Umbilical cord (tissue), 2 donors: ENCODE measurements at places on chromosomes 4 and X.
A peak's percentile ranks its signal among the peaks of the same experiment; 100 is the strongest.

DNA sequence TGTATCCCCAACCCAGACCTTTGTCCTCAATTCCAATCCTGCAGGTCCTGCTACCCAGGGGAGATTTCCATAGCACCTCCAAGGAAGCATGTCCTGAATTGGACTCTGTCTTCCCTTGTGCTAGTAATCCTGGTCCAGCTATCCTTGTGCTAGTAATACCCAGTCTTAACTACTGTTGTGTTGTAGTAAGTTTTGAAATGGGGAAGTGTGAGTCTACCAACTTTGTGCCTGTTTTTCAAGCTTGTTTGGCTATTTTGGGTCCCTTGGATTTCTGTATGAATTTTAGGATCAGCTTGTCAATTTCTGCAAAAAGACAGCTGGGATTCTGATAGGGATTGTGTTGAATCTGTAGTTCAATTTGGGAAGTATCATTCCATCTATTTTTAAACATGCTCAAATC is 51.4 kb downstream of the CD99L2 start:
- no peak for DNase-seq

GRCh38 chr4:8005814-8006215 is 66.2 kb upstream of the AFAP1 start:
- DNase-seq = no peak

- no peak for DNase-seq
These were observed 87.8 kb downstream of the HPGD start for GRCh38 chr4:174434455-174434854.

DNA sequence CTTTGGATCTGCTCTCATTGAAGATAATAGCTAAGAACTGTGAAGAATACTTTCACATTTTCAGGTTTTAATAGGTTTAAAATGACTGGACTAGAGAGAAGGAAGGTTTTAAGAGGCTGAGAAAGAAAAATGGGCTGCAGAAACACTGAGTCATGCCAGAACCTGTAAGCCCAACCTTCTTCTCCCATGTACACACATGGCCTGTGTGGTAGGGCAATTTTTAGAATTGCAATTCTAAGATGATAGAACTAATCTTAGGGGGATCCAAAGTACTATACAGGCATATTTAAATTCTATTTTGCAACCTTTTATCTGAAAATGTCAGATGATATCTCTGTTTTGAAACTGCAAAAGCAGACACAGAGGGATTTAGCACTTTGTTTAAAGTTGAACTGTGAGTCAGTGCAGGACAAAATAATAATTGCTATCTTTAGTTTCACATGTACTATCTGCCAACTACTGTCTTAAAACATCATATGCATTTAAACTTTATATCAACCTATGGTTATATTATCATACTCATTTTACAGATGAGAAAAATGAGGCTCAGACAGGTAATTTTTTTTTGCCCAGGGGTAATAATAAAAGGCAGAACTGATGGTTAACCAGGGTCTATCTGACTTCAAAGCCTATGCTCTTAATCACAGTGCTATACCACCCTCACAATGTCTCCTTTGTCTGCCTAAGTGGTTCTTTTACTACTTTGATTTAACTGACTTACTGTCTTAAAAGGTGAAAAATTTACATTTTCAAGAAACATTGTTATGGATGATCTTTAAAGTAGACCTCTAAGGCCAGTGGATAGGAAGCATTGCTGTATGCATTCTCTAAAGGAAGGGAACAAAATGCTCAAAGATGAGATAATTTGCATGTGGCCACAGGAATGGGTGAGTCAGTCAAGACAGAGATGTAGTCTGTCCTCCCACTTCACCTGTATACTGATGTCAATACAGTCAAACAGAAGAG is 4.3 kb downstream of the TMPRSS11E start:
- DNase-seq = peak; percentile 64

- no peak for DNase-seq
These were observed 67.9 kb downstream of the METTL14 start for GRCh38 chr4:118753096-118753495.

- no peak for DNase-seq
These were observed 28.4 kb downstream of the ALPK1 start for GRCh38 chr4:112325530-112325929.

DNA sequence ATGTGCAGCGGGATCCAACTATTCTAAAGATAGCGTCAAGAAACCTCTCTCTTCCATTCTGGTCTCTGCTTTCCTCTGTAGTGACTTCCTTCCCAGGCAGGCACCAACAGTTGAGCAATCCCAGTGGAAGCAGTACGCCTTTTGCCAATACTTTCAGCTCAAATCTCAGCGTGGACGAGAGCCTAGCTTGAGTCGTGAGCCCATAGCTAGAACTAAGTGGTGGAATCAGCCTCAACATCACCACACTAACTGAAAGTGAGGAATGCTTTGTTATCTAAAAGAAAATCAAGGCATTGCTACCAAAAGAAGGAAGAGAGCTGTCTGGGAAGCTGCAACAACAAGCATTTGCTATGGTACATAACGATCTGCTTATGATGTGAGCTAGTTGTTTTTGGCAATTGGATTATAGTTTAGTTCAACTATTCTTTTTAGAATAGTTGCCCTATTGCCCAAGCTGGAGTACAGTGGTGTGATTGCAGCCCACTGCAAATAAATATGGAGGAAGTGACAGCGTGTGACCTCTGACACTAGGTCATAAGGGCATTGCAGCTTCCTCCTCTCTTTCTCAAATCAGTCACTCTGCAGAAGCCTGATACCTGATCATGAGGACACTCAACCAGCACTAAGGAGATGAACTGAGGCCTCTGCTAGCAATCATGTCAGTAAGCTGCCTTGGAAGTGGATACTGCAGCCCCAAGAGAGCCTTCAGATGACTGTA is 24.7 kb upstream of the FRYL start:
- DNase-seq = no peak

GRCh38 chrX:45807572-45808425 is 607.1 kb upstream of the DIPK2B start:
- DNase-seq = peak; percentile 69

DNA sequence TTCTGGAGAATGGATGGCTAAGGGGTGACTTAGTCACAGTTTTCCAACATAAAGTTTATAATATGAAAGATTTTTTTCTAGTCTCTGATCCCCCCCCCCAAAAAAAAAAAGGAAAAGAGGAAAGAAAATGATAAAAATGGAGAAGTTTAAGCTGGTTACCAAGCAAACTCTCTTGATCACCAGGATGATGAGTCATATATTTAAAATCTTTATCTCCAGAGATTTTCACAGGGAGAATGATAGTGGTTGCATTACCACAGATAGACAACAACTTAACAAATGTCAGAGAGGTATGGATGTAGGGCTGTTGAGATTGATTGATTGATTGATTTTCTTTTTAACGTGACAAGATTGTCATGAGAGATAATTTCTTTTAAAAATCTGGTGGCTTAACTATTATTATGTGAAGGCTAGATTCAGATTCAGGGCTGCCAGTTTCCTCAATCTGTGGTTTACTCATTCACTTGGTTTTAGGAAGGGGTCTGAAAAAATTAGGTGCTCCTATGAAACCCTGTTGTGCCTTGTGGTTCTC is 13.3 kb upstream of the TEX13C start:
- DNase-seq = no peak

- no peak for DNase-seq
These were observed 75.3 kb downstream of the TMEM144 start for GRCh38 chr4:158285429-158286216.

GRCh38 chr4:182695009-182695408 is 222.2 kb downstream of the DCTD start:
- DNase-seq = no peak

DNA sequence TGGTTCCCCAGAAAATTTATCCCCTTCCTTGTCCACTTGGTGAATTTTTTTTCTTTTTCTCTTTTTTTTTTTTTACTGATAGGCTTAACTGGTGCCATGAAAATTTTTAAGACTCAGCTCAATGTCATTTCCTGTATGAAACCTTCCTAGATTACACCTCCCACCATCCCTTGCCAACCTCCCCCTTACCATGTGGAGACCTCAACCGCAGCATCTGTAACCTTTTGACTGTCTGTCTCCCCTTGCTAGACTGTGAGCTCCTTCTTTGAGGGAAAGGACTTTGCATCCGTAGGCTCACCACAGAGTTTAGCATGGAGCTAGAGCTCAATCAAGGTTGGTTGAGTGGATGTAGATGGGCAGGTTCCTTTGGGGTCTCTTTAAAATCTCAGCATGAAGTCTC is 5.2 kb upstream of the PGRMC1 start:
- DNase-seq = no peak

DNA sequence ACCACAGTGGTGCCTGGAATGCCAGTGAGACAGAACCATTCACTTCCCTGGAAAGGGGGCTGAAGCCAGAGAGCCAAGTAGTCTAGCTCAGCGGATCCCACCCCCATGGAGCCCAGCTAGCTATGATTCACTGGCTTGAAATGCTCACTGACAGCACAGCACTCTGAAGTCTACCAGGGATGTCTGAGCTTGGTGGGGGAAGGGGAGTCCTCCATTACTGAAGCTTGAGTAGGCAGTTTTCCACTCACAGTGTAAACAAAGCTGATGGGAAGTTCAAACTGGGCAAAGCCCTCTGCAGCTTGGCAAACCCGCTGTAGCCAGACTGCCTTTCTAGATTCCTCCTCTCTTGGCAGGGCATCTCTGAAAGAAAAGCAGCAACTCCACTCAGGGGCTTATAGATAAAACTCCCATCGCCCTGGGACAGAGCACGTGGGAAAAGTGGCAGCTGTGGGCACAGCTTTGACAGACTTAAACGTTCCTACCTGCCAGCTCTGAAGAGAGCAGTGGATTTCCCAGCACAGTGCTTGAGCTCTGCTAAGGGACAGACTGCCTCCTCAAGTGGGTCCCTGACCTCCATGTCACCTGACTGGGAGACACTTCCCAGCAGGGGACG is 32.0 kb downstream of the NAP1L2 start:
- no peak for DNase-seq

DNA sequence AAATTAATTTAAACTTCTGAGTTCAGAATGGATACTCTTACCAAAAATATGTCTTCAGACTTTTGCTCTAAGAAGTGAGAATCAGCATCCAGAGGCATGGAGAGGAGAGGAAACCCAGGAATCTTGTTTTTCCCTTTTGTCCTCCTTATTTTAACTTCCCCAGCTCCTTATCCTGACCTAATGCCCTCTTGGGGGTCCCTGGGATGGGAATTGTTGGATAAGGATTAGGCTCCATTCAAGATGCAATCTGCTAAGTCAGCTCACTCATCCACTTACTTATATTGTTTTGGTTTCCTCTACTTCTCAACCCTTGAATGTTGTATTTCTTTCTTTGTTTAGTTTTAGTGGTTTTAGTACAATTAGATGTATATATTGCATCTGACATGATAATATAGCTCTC is 208.4 kb upstream of the PCDH7 start:
- no peak for DNase-seq

- no peak for DNase-seq
These were observed 79.0 kb downstream of the PDGFRA start for GRCh38 chr4:54308110-54308509.

DNA sequence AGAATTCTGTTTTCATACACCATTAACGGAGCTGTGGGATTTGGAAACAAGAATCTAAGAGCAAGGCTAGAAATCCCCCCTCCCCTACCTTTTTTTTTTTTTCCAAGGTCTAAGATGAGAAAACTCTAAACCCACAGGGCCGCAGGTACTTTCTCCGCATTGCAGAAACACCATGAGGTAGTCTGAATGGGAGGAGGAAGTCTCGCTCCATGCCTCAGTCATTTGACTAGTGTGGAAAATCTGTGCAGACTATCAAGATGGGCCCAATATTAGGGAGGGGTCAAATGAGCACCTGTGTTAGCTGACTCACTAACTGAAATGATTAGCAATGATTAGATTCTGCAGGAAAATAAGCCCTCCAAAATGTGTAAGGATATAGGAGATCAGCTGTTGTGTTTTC is 40.9 kb upstream of the MAP3K15 start:
- DNase-seq = no peak

DNA sequence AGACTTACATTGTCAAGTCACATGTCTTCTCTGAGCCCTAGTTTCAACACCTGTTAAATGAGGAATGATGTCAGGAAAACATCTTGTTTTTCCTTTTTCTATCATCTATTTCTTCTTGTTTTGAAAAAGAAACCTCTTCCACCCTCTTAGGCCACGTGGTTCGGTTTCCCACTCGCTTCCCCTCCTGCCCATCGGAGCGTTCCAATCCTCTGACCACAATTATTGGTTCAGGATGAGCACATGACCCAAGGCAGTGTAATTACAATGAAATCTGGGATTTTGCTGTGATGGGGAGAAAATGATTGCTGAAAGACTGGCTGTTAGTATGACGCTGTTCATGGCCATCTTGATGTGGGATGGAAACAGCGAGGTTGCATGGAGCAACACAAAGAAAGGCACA is 186.7 kb downstream of the UNC5C start:
- DNase-seq = no peak

- no peak for DNase-seq
These were observed 2.9 kb upstream of the CYBB start for GRCh38 chrX:37776987-37777325.

GRCh38 chrX:48890934-48891401 is 6.6 kb downstream of the TIMM17B start:
- DNase-seq = no peak

DNA sequence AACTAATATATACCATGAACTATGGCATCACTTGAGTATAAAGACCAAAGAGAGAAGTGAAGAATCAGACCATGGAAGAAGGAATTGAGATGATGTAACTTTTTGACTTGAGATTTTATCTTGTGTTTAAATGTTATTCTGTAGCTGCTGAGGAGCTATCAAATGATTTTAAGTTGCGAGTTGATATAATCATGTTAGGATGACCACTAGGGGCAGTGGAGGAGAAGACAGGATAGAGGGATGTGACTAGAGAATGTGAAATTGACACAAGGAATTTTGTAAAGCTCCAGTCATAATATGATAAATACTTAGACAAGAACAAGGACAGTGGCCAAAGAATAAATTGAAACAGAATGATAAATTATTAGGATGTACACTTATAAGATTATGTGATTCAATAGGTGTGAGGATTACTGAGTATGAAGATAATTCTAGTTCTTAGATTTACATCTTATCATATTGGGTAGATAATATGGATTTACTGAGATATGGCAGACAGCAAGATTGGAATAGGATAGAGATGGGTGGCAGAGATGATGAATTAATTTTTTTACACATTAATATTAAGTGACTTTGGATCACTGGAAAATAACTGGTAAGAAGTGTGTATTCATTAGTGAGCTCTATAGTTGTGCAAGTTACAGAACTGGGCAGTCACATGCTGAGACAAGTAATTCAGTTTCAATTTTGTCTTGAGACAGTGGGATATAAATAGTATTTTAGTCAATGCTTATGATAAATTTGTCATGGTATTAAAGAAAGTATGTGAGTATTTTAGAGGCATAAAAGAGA is 816.0 kb upstream of the PCDH10 start:
- DNase-seq = no peak

DNA sequence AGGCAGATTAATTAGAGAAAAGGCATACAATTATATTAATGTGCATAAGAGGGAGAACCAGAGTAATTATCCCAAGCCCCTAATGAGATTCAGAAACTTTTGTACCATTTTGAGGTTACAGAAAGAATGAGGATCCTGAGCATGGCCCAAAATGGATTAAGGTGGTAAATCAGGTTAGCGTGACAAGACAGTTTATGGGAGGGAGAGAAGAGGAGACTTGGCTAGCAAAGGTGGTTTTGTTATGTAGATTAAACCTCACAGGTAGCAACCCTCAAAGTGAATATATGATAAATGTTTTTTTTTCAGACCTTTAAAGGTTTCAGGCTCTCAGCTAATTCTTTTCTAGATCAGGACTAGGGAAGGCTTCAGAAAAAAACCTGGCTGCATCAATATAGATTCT is 781.8 kb downstream of the FAM133A start:
- no peak for DNase-seq

- DNase-seq = peak; percentile 77
These were observed 21.9 kb downstream of the ARMCX6 start for GRCh38 chrX:101595739-101596419.

GRCh38 chr4:16031546-16032395 is 52.1 kb downstream of the PROM1 start:
- DNase-seq = no peak
